SK-N-MC (cell line): ENCODE measurements at places on chromosomes 5 and 9.

DNA sequence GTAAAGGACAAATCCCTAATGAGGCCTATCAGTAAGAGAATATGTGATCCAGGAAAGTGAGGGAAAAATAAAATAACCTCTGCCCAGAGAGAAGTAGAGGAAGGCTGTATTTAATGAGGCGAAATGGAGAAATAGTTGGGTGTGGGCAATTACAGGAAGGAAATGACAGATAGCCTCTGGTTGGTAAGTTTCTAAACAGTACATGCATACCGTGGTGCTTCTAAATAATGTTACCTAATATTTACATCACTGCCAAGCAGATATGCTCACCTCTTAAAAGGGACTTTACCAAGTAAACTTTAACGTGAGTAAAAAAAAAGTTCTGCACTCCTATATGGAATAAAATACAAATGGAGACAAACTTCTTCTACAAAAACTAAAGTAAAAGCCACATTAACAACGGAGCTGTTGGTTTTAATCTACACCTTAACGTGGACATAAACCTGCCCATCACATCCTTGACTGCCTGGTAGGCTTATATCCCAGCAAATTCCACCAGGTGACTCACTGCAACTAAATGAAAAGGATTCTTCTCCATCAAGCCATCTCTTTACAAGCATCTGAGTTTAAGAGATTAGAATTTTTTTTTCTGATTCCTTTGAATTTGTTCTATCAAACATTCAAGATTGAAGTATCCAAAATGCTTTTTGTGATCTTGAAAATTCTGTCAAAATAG, 12.4 kb downstream of the NFIL3 start:
- DNase-seq: no peak

DNA sequence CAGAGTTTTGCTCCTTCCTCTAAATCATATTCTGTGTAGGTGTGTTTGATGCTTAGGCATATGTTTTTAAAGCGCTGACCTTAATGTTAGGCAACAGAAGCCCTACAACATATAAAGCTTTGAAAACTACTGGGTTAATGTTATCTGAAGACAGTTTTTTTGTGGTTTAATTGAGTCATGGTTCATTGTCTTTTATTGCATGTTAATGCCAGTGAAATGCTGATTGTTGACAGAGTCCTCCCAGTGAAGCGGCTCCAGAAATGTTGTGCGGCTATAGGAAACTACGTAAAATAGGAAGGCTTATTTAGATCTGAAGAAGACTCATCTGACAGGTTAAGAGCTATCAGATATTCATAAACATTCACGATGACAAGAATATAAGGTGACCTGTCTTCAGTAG, 424.6 kb downstream of the CCDC171 start:
- no peak for DNase-seq

DNA sequence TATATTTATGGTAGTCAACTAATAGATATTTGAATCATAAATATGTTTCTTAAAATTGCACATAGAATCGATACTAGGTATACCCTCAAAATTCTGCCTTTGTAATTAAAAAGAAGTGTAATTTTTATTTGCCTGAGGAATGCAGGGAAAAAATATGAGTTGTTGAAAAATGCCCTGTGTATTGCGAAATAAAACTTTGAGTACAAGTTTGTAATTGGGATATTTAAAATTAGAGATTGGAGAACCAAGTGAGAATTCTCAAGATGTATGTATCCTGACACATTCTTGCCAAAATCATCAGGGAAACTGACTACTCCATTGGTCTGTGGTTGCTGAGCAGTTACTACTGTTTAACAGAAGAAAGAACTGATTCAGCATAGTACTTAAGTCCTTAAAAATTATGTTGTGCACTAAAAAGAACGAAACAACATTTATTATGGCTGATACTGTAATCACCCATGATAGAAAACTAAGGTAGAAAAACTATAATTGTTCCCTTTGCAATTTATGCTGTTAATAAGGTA, 36.0 kb downstream of the ST8SIA4 start:
- no peak for DNase-seq

- DNase-seq: no peak
Observed at GRCh38 chr9:132413926-132414325, 3.9 kb downstream of the CFAP77 start.

GRCh38 chr5:160869989-160870521, 18.0 kb upstream of the ATP10B start:
- no peak for DNase-seq

DNA sequence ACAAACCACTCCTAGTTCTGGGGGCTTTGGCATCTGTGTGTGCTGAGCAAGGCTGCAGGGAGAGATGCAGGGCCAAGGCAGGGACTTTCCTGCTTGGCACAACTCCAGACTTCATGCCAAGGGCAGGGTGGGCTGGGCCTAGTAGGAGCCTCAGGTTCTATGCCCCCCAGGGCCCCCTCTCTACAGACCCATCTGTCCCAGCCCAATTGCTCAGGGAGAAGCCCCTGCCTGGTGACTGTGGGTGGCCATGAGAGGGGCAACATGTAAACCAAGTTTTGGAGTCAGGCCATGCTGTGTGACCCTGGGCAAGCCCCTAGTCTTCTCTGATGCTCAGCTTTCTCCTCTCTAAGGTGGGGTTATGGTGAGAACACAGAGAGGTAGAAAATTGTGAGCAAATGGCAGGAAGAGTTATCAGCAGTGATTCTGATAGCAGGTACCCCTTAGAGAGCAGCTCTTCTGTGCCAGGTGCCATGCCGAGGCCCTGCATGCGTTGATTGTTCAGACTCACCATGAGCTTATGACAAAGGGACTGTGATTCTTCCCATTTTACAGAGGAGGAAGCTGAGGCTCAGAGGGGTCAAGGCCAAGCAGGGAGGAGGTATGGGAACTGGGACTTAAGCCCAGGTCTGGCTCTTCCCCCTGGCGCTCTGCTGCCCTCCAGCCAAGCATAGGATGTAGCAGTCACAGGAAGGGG, 5.2 kb downstream of the OLFML2A start:
- no peak for DNase-seq

- no peak for DNase-seq
Observed at GRCh38 chr9:114465906-114466900, 39.1 kb downstream of the WHRN start.

GRCh38 chr5:57581772-57582171, 99.2 kb upstream of the ACTBL2 start:
- DNase-seq: no peak

DNA sequence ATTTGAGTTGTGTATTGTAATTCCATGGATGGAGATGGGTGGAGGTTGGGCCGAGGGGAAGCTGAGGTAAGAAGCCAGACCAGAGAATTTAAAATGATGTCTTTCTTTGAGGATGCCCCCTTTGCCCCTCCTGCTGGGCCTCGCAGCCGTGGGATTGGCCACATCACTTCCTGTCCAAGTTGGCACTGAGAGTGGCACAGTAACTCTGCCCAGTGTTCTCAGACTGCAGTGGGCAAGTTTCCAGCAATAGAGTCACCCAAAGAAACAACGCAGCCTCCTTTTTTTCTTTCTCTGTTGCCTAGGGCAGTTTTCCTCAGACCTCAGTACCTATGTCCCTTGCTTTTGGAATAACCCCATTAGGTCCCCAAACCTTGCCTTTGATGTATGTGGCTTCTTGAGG, 306.6 kb upstream of the DMRT1 start:
- no peak for DNase-seq

GRCh38 chr5:10489810-10490426, 48.2 kb downstream of the ROPN1L start:
- no peak for DNase-seq

DNA sequence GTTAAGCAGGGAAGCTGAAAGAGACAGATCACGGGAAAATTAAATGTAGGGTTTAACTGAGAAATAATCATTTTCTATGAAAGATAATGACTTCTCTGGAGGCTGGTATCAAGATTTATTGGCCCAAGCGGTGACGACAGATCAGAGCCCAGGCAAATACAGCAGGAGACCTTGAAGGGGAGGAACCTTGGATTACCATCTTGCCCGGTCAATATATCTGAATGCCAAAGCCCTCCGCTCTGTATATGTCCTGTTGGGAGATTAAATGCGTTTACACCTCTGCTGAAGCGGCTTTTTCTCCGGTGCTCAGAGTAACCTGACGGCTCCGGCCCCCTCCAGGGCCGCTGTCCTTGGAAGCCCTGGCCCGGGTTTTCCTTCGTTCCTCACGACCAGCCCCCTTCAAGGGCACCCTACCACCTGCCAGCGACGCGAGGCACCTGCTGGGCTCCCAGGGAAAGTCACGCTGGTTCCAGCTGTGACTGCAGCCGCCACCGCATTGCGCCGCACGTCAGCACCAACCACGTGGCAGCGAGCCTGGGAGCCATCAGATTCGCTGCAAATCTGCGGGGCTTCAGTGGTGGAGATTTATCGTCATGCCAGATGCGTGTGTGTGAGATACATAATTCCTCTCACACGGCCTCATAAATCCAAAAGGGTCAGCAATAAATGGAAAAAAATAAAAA, 4.4 kb upstream of the QSOX2 start:
- no peak for DNase-seq

GRCh38 chr9:121827251-121827967, 176.0 kb downstream of the DAB2IP start:
- no peak for DNase-seq

- DNase-seq: no peak
Observed at GRCh38 chr5:37668524-37669047, 171.3 kb downstream of the GDNF start.

GRCh38 chr9:117548556-117548955, 133.7 kb upstream of the ASTN2 start:
- DNase-seq: no peak

DNA sequence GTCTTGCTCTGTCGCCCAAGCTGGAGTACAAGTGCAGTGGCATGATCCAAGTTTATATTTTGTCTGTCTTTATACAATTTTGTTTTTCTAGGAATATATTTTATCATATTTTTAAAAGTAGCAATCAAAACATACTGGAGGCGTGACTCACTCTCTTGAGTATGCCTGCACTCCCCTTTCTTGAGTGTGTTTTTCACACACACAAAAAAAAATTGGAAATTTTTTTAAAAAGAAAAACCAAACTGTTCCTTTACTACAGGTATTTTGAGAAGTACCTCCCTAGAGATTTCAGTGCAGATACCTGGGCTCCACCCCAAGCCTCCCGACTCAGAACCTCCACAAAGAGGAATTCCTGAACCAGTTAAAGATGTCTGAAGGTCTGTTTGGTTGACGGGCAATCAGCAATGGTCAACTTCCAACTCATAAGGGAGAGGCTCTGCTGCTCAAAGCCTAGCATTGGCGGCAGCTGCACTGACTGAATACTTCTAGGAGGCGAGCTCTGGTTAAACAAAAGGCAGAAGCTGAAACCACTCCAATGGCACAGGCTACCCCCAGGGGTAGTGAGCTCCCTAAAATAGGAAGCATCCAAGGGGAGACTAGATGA, 27.4 kb downstream of the PDE6A start:
- DNase-seq: no peak

DNA sequence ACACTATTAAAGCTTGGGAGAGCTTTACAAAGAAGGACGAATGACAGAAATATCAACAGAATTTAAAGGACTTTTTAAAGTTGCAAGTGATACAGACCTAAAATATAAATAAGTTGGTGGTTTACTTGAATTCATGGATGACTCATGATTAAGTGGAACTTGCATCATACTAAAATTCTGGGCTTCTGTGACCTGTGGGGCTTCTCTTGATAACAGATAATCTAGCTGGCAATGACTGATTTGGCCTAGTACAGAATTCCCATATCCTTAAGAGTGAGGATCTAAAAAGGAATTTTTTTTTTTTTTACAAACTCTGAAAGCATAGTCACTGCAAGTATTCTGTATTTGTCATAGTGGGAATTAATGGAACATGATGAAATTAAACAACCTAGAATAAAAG, 543.7 kb upstream of the SGCD start:
- no peak for DNase-seq

DNA sequence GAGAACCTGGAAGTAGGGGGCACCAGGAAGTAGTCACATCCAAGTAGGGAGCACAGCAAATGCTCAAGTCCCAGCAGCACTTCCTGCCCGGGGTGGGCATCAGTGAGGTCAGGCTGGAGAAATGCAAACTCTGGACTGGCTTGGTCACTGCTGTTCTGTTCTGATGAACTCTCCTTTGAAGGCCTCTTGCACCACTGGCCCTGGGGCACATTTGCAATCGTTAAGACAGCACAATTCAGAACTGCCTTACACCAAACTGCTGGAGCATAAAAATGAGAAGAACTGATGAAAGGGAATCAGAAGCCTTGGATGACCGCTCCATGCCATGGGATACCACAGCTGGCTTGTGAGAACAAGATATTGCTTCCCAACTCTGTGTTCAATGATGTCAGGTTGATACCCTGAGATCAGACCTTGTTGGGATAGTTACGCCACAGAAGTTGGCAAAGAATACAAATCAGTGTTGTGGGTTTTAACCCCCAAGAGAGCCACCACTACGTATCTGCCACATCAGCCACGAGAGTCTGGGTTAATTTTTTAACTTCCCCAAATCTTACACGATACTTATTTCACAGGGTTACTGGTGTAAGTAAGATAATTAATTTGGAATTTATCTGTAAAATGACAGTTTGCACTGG, 42.3 kb upstream of the ZSWIM6 start:
- no peak for DNase-seq

- no peak for DNase-seq
Observed at GRCh38 chr5:43685252-43685950, 82.4 kb downstream of the NNT start.

DNA sequence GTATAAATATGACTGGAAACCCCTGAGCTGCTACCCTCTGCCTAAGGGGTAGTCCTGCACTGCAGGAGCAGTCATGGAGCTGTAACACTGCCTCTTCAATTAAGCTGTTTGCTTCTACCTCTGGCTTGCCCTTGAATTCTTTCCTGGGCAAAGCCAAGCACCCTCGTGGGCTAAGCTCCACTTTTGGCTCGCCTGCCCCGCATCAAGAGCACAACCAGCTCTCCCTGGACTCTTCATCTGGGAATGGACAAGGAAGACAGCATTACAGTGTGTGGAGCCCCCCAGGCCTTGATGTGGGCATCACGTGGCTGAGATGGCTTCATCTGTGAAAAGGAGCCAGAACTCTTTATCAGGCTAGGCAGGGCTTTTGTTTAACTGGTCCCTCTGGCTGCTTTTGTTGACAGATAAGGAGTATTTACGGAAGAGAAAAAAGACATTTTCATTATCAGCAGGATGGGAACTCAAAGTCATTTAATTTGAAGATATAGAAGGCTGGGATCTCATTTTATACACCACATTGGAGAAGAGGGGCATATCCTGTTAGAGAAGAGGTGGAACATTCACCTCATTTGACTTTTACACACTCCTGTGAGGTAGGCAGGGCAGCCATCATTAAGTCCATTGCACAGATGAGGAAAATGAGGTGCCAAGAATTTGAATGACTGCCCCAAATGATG, 137.8 kb downstream of the SEMA6A start:
- DNase-seq: no peak

DNA sequence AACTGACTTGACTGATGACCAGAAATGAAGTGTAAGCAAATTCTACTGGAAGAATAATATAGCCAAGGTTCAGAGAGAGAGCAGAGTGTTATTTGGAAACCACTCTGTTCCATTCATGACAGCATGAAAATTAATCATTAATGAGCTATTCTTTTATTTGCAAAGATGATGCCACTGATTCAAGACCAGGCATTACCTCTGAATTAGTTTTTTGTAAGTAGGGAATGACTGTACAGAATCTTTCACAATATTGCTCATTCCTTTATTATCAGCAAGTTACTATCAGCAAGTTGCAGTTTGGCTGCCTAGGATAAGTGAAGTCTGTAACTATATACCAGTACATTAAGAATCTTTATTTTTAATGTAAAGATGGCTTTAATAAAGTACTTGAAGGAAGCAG, 75.1 kb upstream of the RGMB start:
- DNase-seq: no peak

GRCh38 chr9:136975644-136976043, 1.7 kb upstream of the PTGDS start:
- DNase-seq: no peak
